ENCODE measurements at places on chromosomes 12 and 14. TPM values are rescaled to one million over a fixed set of nuclear protein-coding genes. Genes with fewer than 3 reads are reported as not detected.

Gene OR9K2
- total RNA-seq, result 1.2 TPM

Gene TBX5
- total RNA-seq, result 2.9 TPM

DNA sequence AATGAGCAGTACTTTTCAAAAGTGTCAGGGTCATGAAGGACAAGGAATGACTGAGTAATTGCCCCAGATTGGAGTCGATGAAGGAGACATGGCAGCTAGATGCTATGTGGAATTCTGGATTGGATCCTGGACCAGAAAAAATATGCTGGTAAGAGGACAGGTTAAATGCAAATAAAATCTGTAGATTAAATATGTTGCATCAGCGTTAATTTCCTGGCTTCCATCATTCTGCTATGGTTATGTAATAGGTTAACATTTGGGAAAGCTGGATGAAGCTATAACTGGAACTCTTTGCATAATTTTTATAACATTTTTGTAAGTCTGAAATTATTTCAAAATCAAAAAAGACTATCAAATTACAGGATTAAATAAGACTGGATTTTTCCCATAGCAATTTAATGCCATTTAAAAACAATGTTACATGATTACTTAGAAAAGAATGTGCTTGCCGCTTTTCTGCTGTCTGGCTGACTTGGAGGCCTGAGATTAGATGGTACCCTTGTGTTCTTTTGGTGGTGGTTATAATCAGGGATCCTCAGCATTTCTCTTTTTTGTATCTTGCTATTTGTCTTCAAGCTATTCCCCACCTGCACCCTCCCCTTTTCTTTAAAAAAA lies 65.1 kb downstream of the FBXW8 start:
- DNase-seq, result no peak

DNA sequence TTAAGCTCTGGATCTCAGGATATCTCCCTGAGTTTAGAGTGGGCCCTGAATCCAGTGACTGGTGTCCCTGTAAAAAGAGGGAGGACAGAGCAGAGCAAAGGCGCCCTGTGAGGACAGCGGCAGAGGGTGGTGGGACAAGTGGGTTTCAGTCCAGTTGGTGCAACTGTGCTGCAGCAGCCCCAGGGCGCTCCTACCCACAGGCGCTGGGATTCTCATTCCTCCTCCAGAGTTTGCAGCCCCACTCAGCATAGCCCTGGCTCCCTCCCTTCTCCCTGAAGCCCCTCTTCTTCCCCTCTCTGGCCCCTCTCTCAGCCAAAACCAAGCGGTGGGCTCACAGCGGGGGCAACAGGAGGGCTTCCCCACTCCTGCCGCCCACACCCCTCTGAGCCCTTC lies 1.6 kb downstream of the TMEM179 start:
- no peak for DNase-seq

All from umbilical cord (tissue), 2 donors.